Activated CD4-positive, alpha-beta T cell treated with anti-CD3 and anti-CD28 coated beads for 1 hour (primary cell): ENCODE measurements at places on chromosomes 6 and 20.

DNA sequence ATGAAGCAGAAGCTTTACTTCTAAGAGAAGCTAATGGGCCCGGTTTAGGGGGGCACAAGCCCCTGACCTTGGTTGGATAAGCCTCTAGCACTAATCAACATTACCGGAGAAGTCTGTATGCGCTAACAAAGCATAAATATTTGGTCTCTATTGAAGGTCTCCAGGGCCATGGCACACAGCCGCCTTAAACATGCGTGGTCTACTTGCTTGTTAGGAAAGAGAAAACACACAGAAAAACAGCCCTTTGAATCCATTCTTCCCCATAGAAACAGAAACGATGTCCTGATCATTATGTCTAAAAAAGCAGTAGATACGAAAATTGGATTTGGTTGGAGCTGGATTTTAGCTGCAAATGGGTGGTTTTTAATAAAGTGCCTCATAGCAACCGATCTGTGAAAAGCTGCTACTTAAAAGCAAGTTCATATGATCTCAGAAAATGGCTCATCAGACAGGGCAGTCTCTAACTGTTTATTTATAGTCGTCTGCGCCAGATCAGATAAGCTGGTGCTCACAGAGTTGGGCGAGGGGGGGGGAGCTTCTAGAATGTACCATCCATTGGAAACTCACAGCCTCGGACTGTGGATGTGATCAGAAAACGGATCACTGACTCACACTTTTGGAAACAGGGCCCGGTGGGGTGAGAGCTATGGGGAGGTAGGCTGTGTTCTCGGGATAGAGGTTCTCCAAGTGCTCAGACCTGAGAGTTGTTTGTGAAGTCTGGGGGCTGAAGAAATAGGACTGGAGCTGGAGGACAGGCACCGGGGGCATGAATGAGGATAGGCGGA lies 35.3 kb upstream of the APCDD1L start:
- no peak for DNase-seq

GRCh38 chr20:14422892-14423291 lies 85.5 kb upstream of the FLRT3 start:
- DNase-seq, result no peak

GRCh38 chr6:119985952-119986736 lies 636.6 kb upstream of the MAN1A1 start:
- DNase-seq, result no peak

- DNase-seq, result no peak
These were observed 1042.9 kb upstream of the EPHA7 start for GRCh38 chr6:94462231-94462630.

DNA sequence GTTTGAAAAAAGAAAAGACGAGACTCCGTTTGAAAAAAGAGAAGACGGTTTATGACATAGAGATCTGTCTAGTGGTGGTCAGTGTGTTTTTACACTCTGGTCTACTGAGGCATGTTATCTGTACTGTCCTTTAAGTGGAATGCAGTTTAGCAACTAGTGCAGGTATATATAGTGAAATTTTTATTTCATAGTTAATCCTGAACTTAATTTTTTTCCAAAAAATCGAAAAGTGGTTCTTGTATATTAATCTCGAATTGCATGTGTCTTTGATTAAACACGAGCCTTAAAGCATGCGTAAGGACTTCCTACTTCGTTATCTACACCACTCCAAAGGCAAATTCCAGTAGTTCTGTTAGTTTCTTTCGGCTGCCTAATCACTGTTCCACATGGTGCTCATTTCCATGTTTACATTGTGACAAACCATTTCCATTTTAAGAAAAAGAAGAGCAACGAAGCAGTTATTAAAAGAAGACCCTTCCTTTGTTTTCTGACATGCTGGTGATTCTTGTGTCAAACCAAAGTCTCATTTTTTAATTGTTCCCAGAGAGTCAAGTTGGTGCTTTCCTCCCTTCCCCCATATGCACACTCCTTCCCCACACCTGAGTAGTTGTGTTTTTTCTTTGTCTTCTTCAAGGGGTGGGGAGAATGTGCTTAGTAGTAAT lies 2.3 kb downstream of the SNX9 start:
- no peak for DNase-seq

DNA sequence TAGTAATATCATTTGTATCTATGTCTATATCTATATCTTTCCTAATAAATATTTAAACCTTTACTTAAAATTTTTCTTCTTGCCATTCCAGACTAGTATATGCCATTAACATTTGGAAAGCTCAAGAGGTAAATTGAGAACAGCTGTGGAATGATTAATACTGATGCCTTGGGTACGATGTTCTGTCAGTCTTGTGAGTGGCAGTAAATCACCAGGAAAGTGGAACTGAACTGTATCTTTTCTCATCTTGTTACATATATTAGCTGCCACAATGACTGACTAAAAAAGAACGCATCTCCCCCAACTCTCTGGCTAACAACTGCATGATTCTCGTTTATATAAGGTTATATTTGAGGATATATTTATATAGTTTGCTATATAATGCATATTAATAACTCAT lies 137.0 kb upstream of the ASCC3 start:
- DNase-seq, result no peak

DNA sequence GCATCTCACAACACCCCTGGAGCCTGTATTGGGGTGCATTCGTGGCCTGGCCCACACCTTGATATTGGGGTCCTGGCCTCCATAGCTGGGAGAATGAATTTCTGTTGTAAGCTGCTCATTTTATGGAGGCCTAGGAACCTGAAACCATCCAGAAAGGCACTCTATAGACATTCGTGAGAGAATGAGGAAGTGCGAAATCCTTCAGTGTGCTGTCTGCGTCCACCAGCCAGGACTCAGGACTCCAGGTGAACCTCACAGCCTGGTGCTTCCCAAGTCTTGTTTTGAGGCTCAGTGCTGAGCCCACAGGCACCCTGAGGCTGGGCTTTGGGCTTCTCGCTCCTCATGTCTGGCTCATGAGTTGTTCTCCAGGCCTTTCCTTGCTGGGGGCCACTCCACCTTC lies 11.9 kb upstream of the RBBP8NL start:
- no peak for DNase-seq

- no peak for DNase-seq
These were observed 380.3 kb downstream of the ARHGAP18 start for GRCh38 chr6:129329678-129330077.

GRCh38 chr6:117783279-117783678 lies 108.0 kb downstream of the NUS1 start:
- DNase-seq, result no peak

DNA sequence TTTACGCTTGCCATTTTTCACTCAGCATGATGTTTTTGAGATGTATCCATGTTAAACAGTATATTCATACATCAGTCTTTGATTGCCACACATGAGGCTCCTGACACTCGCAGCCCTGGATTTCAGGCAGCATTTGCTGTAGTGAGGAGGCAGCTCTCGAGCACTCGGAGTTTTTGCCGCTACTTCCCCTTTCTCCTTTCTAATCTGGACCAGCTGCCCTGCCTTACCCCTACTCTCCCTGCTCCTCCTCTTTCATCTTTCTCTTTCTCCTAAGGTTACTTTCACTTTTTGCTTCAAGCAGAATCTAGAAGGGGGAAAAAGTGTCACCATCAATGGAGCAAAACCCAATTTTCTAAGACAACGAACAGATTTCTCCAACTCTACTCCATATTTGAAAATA lies 5.9 kb upstream of the CST3 start:
- DNase-seq, result no peak

DNA sequence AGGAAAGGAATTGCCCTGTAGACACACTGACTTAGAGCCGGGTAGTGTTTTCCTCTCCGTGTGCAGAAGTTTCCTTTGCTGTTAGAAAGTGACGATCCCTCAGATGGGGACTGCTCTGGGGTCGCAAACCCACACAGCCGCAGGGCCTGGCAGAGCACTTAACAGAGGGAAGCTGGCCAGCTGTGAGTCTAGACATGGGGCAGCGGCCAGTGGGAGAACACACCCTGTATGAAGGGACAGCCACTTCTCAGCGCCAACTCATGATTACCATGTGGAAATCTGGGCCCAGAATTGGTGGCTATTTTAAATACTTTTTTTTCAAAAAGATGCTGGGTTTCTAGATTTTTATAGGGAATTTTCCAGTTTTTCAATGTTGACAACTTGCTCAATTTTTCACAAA lies 39.4 kb downstream of the SLC9A8 start:
- DNase-seq, result no peak

- no peak for DNase-seq
These were observed 31.6 kb downstream of the OPRM1 start for GRCh38 chr6:154070657-154071056.

DNA sequence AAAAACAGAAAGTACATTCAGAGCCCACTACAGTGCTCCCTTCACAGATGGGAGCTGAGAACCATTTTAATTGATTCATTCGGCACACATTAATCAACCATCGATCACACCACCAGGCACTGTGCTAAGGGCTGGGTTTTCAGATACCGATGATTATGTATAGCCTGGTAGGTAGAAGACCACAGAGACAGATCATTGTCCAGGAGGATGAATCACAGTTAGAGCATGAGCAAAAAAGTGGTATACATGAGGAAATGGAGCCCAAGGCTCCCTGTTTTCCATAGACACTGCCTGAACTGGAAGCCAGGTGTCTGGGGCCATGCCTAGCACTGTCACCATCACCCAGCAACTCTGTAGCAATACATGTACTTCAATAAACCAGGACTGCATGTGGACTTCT lies 9.0 kb upstream of the PRDM1 start:
- no peak for DNase-seq

DNA sequence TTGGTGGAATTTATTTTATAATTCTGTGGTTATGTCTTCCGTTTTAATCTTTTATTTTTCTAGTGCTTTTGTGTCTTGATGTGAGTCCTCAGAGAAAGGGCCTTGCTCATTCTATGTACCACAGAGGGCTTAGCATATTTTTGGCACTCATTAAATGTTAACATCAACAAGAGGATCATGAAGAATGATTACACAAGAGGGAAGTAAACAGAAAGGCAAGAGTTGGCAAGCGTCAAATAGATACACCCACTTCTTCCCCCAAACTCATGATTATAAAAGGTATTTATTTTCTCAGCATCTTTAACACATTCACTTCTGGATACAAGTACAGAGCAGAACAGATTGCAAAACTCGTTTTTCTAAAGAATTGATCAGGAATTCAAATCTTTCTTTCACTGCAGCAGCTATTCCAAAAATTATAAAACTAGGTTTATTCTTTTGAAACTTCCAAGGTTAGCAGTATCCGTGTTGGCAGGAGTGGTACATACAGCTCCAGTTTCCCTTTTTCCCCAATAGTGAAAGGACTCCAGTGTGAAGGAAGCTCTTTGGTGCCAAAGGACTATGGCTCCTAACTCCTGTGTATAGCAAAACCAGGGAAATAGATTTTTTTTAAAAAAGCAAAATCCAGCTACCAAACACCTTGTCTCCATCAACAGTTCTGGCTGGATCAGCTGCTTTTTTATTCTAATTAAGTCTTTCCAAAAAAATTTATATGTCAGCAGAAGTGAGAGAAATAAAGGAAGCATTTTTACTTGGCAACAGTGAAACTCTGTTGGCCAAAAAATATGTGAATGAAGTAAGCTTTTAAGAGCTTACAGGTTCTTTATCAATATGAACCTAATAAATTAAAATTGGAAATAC lies 221.9 kb downstream of the ADGRG6 start:
- no peak for DNase-seq

- DNase-seq, result no peak
These were observed 65.7 kb downstream of the LRFN2 start for GRCh38 chr6:40521496-40521895.

DNA sequence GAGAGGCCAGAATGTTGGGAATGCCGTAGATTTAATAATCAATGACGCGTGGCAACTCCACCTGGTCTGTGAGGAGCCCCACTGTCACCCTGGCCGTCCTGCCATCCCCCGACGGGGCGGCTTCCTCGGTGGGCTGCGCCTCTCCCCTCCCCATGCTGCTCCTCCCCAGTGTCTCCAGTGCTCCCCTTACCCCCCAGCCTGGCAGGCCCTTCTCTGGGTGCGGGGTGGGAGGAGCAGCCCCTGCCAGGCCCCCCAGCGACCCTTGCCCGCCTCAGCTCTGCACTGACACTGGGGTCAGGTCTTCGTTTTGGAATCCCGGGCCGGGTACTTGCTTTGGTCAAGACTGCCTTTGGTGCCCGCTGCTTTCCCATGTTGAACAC lies 82.3 kb upstream of the FRMD1 start:
- DNase-seq, result no peak

GRCh38 chr20:32521780-32522525 lies 63.2 kb downstream of the NOL4L start:
- peak; percentile 63 for DNase-seq

GRCh38 chr6:57210060-57210459 lies 12.0 kb downstream of the RAB23 start:
- no peak for DNase-seq

- no peak for DNase-seq
These were observed 763.9 kb downstream of the HACE1 start for GRCh38 chr6:104095661-104096416.

- no peak for DNase-seq
These were observed 293.5 kb downstream of the UTRN start for GRCh38 chr6:144578385-144579350.

GRCh38 chr6:35973670-35974222 lies 50.7 kb downstream of the SLC26A8 start:
- DNase-seq, result no peak

DNA sequence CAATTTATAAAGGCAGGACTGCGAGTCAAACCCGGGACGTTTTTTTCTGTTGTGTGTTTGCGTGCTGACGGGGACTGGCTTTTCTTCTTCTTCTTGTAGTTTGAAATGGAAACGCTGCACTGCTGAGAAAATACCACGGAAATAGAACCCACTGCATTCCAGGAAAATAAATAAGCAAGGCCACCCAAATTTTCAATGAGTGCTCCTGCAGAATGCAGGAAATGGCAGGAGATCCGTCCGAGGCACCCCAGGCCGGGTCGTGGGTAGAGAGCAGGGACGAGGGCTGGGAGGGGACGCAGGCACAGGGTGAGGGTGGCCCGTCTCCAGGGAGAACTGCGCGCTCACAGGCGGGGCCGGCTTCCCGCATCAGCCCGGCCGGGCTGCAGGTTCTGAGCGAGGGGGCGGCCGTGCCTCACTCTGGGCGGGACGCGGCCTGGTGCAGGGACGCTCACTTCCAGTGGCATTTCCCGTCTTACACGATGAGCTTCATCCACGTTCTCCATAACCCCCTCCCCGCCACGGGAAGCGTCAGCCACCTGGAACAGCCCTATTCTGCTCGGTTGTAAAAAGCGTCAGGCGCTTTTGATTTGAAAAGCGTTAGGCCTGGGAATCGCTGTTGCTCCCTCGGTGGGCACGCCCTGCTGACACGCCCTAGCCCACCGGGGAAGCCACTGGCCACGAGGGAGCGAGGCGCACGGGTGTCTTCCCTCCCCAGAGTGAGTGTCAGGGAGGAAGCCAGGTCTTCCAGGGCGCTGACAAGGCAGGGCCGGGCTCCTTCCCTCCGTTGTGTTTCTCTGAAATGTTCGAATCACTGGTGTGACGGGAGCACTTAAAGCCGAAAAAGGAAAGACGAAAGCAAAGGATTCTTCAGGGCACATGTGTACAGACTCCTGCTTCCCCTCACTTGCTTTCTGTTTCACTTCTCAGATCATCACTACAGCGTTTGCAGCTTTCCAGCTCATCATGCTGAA lies 17.9 kb upstream of the EXOC2 start:
- DNase-seq, result peak; percentile 26

GRCh38 chr20:62888406-62888805 lies 26.8 kb upstream of the TCFL5 start:
- no peak for DNase-seq

GRCh38 chr6:88761237-88762031 lies 202.0 kb downstream of the RNGTT start:
- no peak for DNase-seq

GRCh38 chr20:22052025-22052650 lies 346.7 kb downstream of the PAX1 start:
- no peak for DNase-seq

GRCh38 chr6:21653905-21654304 lies 60.4 kb downstream of the SOX4 start:
- DNase-seq, result no peak

GRCh38 chr20:36745234-36745926 lies 510 bp downstream of the NDRG3 start:
- DNase-seq, result no peak
